Daoy (cell line): ENCODE measurements at places on chromosomes 6 and 20. TPM values are rescaled to one million over a fixed set of nuclear protein-coding genes. Genes with fewer than 3 reads are reported as not detected.

DNA sequence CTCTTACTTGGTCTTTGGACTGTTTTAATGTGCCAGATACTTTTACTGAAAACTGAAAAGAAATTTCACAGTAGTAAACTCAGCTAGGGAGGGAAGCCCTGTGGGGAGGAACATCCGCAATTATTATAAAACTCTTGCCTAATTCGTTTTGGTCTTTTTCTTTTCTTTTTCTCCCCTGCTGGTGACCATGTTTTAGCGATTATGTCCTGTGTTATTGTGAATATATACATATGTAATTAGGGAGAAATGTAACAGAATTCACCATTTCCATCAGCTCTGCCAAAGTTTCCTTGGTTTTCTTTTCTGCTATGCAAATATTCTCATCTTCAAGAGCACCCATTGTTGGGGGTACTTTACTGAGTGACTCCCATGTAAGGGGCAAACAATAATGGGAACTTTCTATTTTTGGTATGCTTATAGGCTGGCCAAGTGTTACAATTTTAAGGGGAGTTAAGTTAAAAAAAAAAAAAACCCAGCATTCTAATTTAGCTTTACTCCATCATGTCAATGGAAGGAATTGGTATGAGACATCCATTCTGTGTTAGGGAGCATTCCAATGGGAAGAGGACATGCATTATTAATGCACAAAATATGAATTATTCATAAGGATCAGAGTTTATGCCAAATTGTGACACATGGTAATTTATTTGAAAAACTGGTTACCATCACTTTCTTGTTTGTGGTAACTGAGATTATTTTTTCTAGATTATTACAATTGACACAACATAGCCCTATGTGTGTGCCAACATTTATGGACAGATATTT is 2.0 kb downstream of the DOK5 start:
- DNase-seq, result no peak

DNA sequence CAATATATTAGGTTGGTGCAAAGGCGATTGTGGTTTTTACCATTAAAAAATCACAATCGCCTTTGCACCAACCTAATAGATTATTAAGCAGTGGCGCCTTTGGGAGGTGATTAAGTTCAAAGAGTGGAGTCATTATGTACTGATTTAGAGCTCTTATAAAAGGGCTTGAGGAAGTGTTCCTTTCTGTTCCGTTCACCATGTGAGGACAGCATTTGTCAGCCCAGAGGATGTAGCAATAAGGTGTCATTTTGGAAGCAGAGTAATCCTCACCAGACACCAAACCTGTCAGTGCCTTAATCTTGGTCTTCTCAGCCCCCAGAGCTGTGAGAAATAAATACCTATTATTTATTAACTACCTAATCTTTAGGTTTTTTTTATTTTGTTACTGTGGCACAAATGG is 542.1 kb upstream of the MAN1A1 start:
- no peak for DNase-seq

GRCh38 chr20:37360391-37361115 is 14.6 kb downstream of the SRC start:
- no peak for DNase-seq

GRCh38 chr6:144737998-144738397 is 452.9 kb downstream of the UTRN start:
- no peak for DNase-seq

GRCh38 chr6:39292637-39293036 is 21.6 kb downstream of the KCNK17 start:
- DNase-seq, result no peak

DNA sequence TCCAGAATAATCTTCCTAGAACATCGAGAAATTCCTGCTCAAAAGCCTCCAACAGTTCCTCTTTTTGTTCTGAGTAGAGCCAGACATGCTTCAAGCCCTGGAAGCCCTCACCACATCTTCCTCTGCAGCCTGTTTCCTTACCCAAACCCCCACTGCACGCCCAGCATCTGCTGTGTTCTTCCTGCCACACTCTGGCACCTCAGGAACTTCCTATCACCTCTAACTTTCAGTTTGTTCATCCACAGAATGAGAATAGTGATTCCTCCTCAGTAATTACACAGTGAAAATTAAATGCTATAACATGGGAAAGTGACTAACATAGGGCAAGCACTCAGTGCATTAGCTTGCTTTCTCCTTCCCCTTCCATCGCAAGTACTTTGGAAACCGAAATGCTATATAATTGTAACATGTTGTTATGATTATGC is 26.3 kb downstream of the C6orf89 start:
- no peak for DNase-seq

- peak; percentile 44 for DNase-seq
These were observed 179.5 kb downstream of the CDH26 start for GRCh38 chr20:60137657-60138245.

GRCh38 chr6:168226061-168226752 is 93.4 kb downstream of the DACT2 start:
- no peak for DNase-seq

DNA sequence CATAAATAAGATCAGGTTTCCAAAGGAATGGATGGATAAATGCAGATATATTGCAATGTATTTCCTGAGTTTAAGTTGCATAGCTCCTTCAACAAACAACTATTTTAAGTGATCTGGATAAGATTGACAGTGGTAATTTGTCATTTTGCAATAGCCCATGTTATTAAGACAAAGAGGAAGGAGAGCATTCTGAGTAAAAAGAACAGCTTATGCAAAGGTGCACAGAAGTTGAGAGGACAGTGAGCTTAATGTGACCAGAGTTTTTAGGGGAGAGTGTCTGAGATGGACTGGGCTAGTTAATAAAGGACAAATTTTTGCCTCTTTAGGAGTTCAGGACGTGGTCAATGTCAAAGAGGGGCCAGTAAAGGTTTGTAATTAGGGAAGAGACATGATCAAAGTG is 48.8 kb upstream of the FBXO30 start:
- DNase-seq, result no peak

- peak; percentile 84 for DNase-seq
These were observed 55.5 kb upstream of the CCDC167 start for GRCh38 chr6:37555040-37555781.

- no peak for DNase-seq
These were observed 32.4 kb downstream of the THBS2 start for GRCh38 chr6:169221264-169221663.

DNA sequence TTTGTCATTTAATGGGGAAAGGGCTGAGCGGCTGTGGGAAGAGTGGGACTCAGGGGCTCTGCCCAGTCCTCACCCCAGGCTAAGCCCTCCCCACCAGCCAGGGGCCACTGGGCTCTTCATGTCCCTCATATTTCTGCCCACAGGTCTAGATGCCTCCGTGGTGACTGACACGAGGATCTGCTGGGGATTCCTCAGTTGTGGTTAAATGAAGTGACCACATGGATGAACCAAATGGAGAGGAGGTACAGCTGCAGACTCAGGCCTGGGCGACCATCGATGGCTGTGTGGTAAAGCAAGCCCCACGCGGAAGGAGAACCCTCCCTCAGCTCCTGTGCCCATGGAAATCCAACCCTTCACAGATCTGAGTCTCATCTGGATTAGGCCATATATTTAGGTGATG is 29.4 kb downstream of the RAET1L start:
- DNase-seq, result no peak

- no peak for DNase-seq
These were observed 13.5 kb upstream of the PNRC1 start for GRCh38 chr6:89066940-89067646.

- no peak for DNase-seq
These were observed 912 bp upstream of the SENP6 start for GRCh38 chr6:75600768-75601167.

DNA sequence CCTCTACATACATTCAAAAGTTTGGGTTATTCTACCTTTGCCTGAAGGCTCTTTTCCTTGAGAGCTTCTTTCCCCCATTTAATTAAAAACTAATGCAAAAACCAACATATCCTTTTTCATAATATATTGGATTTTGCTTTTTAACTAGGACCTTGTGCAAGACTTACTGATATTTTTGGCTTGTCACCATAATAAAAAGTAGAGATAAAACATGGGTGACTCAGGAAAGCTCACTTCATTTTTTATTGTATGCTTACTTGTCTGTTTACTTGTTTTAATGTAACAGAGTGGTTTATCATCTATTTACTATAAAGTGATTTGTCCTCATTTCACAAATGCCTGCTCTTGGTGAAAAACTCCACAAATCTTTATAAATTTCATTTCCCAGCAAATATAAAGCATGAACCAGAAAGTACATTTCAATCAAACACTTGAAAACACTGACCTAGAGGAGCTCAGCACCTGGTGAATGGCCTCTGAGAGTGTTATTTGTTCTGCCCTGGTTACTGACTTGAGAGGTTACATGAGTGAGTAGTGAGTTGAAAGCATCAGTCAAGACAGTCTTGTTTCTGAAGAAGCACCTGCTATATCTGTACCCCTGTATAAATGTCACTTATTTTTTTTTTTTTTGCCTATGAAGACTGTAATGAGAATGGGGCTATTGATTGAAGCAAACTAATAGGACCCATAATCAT is 20.8 kb downstream of the ADGRG6 start:
- no peak for DNase-seq

DNA sequence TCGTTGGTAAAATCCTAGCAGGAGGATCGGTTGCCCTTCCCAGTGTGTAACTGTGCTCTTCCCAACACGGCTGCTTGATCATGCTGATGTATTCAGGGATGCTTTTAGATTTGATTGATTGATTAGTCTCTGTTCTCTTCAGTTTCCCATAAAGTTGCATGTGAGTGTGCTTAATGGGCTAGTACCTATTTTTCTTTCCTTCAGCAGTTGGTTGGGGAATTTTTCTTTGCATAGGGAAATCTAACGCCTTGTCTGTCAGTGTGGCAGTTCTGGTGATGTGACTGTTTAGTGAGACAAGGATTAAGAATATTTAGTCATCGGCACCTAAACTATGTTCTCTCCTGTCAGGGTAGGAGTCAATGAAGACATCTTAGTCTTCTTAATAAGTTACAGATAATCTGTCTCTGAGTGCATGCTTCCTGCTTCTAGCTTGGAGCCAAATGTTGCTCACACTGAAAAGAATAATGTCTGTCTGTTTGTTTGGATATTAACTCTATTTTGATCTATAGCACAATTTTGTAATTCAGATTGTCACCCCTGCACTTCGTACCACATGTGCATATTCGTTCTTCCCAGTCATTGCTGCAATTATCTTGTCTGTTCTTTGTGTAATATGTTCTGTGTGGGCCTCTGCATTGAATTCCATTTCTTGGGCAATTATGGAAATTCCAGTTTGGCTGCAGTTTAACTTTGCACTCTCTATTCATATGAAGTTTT is 169.9 kb downstream of the EDN1 start:
- DNase-seq, result no peak

DNA sequence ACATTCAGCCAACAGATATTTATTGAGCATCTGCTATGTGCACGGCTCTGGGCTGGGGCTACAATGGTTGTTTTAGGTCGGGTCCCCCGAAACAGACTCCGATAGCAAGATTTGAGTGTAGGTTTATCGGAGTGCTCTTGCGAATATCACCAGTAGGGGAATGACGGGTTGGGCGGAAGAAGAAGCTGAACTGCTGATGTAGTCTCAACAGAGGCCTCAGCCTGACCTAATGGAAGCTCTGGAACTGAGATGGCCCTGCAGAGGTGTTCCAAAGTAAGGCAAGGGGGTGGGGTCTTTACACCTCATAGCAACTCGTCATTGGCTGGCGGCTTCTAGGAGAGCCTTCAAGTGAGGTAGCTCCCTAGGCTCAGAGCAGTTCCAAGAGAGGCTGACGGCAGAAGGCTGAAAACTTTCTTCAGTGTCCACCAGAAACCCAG is 1.1 kb downstream of the L3MBTL1 start:
- DNase-seq, result no peak

DNA sequence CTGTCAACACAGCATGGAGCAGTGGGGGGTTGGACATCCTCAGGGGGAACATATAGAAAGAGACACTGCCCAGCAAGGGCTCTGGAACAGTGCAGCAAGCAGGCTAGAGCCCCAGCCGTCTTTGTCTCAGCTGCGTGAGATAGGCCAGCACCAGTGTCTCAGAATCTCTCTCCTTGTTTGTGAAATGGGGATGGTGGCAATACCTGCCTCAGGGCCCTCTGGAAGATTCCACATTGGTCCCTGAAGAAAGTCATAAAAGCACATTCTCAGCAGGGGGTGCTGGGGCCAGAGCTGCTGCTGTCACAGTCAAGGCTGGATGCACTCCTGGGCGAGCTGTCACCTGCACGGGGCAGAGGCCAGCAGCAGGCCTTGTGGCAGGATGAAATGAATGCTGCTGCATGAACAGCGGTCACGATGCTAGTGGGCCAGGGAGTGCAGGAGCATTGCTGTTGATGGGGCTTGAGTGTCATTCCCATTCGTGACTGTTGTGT is 121.7 kb downstream of the SYCP2 start:
- DNase-seq, result no peak

DNA sequence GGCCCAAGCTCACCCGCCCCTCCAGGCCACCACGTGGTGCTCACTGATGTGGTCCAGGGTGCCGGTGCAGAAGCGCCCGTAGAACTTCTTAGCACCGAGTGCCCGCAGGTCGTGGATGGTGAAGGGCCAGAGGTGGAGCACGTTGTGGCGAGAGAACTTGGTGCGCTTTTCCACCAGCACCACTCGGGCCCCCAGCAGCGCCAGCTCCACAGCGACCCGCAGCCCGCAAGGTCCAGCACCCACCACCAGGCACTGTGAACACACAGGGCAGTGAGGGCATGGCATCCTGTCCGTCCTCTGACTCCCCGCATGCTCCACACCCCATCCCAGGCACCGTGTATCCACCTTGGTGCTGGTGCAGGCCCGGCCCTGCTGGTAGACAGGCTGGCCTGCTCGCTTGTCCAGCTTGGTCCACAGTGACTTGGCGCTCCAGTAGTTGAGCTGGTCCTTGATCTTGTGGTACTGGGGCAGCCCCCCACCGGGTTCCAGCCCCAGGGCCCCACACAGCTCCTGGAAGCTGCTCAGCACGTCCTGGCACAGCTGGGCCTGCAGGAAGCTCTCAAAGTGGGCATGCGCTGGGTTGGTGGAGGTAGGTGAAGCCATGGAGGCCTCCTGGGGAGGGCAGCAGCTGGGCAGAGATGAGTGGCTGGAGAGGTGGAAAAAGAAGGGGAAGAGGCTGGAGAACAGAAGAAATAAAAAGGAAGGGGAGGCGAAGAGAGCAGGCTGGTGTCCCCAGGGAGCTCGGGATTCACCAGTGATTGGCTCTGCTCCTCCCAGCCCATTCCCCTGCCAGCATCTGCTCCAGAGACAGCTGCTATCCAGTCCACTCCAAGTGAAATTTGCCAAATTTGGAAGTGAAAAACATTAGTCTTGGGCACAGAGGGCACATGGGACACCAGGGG is 1.7 kb downstream of the MICAL1 start:
- DNase-seq, result no peak

The ADNP gene
- total RNA-seq, result 14.7 and 15.1 TPM in 2 replicates

The FABP7 gene
- not detected in 2 replicates for total RNA-seq

The THEMIS gene
- not detected in 2 replicates for total RNA-seq

The JAG1 gene
- 61.3 and 62.5 TPM in 2 replicates for total RNA-seq

The PLAGL1 gene
- total RNA-seq, result 2.6 and 5.5 TPM in 2 replicates

The PRDM13 gene
- 2.3 and 3.4 TPM in 2 replicates for total RNA-seq

The OPN5 gene
- total RNA-seq, result 0.06 TPM in 1 of 2 replicates, not detected in the other

The MLN gene
- total RNA-seq, result not detected in 2 replicates

The EPHA7 gene
- total RNA-seq, result 0.06 and 0.09 TPM in 2 replicates
